ENCODE measurements at places on chromosomes 3 and 15.

DNA sequence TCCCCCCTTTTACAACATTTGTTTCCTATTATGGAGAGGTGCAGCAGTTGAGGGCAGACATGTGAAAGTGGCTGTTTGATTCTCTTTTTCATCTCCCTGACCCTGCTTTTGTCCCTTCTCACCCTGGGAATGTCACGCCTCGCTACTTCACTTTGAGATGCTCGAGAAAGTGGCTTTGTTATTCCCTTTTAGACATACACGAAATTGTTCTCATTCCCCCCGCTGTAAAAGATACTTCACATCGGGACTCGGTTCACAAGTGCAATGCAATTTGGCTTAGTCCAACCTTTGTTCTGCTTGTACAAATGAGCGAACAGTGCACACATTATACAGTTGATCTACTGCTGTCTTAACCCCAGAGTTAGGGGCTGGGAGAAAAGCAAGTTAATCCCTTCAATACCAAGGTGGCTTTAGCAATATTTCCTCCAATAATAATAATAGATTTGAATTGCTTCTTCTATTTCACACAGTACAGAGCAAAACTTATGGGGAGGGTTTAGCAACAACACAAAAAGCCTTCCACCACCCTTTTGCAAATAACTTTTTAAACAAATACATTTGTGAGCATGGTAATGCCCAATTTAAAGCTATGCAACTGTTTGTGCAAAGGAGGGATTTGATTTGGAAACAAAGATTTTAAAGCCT, 5.7 kb upstream of the FOXB1 start:
- DNase-seq = no peak

GRCh38 chr3:105417525-105418289, 51.0 kb downstream of the ALCAM start:
- DNase-seq = no peak

GRCh38 chr15:88542342-88542733, 4.1 kb downstream of the DET1 start:
- no peak for DNase-seq

- no peak for DNase-seq
Measured at GRCh38 chr15:28977377-28978010, 91.7 kb downstream of the APBA2 start.

- no peak for DNase-seq
Measured at GRCh38 chr3:41024031-41024836, 175.1 kb upstream of the CTNNB1 start.

GRCh38 chr15:63818629-63819028, 15.1 kb downstream of the HERC1 start:
- no peak for DNase-seq

DNA sequence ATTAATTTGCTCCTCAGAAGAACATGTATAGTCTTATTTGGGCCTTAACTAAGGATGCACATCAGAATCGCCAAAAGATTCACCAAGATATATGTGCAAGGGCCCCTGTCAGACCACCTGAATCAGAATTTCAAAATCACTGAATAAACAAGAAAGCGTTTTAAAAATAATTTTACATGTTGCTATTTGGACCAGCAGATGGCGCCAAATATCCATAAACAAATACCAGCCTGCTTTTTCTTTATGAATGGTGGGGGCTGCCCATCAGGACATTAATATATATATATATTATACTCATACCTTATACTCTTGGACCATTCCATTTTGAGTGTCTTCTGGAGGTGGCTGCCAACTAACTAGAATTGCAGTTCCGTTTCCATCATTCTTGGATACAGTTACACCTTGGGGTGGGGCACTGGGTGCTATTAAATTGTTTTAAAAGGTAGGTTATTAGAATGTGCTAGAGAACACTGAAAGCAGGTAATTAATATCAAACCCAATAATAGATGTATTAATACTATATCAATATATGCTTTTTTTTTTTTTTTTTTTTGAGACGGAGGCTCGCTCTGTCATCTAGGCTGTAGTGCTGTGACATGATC, 1108.3 kb downstream of the ROBO1 start:
- peak; percentile 6 for DNase-seq
